ENCODE measurements at places on chromosomes 2 and 18. TPM values are rescaled to one million over a fixed set of nuclear protein-coding genes. Genes with fewer than 3 reads are reported as not detected.

SERPINB10 gene
- 0.85 TPM for polyA plus RNA-seq

NXPH2 gene
- polyA plus RNA-seq: not detected

DNA sequence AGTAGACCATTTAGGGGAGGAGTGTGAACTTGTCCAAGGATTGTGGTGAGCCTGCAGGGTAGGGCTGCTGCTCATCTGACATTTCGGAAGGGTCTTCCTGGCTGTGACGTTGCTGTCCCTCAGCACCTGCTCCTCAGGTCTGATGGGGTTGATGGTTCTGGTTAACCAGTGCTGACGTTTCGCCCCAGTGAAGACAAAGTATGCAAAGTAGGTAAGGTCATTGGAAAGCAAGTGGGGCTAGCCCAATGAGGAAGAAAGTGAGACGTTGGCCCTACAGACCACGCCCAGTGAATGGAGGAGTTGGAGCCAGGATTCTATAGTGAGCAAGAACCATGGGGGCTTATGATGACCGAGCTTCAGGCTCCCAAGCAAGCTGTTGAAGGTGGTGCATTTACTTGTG is 33.4 kb upstream of the ZNF396 start:
- no peak for DNase-seq

- no peak for DNase-seq
These were observed 265.1 kb downstream of the RND3 start for GRCh38 chr2:150222379-150222778.

GRCh38 chr2:179861027-179861415 is 391 bp downstream of the ZNF385B start:
- DNase-seq: no peak

Data from BJ (cell line).